Neuronal stem cell (in vitro differentiated cells): ENCODE measurements at places on chromosomes 7 and 10.

GRCh38 chr10:77807706-77808105, 118.8 kb downstream of the DLG5 start:
- DNase-seq, result no peak

- DNase-seq, result no peak
These were observed 162.7 kb downstream of the AVL9 start for GRCh38 chr7:32658034-32658433.

DNA sequence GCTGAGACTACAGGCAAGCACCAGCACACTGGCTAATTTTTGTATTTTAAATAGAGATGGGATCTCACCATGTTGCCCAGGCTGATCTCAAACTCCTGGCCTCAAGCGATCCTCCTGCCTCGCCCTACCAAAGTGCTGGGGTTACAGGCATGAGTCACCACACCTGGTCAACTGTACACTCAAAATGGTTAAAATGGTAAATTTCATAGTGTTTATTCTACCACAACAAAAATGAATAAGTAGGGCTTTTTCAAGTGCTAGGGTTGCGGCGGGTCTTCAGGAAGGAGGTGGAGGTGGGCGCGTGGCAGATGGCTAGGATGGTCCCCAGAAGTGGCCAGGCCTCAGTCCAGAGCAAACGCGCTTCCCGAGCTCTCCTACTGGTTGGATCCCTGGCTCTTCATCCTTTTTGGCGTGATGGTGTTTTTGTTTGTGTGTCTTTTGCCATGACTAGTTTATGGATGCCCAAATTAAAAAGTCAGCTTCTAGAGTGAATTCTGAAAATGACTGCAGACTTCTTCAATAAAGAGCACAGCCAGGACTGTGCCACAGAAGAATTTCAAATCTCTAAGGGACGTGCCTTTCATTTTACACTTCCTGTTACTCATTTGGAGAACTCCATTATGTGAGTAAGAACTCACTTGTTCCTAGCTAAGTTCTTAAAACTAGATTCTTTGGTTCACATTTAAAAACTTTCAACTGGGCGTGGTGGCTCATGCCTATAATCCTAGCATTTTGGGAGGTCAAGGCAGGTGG, 73.9 kb downstream of the TMEM130 start:
- DNase-seq, result no peak

- DNase-seq, result no peak
These were observed 245.1 kb downstream of the CHCHD3 start for GRCh38 chr7:132836746-132837145.

DNA sequence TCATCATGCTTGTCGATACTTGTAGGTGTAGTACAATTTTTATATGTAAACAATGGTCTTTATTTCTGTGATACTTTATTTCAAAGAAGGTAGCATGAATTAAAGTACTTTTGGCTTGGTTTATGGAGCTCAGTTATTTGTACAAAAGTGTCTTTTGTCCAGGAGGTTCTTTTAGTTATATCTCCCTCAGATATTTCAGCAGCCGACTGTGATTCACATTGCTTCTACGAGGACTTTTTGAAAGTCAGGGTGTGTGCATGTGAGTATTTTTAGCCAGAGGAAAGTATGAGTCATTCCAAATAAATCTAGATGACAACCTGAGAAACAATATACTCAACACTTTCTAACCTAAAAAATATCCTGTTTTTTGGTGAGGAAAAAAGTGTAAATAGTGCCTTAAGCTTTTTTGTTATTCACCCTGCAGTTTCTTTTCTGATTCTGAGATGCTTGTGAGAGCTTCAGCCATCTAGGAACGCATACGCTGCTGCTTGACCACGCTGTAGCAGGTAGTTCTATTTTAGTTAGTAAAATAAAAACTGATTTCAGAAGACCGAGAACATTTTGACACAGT, 595 bp upstream of the SUN1 start:
- DNase-seq, result no peak

GRCh38 chr7:27523321-27523720, 139.4 kb downstream of the HIBADH start:
- DNase-seq, result no peak

DNA sequence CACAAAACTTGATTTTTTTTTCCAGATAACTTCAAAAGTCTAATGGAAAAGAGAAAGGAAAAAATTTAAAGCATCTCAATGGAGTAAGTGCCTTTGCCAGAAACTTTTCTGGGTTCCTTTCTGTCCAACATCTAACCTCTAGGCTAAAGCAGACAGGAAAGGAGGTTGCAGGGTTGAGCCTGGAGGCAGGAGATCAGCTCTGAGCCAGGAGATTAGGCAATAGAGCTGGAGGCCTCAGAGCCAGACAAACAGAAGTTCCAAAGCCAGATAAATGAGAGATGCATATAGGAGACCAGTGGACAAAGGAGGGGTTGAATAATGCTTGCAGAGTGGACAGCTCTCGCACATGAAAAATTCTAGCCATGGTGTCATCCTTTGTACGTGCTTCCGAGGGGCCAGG, 42.9 kb downstream of the CHN2 start:
- DNase-seq, result no peak

- DNase-seq, result no peak
These were observed 180.7 kb upstream of the KLF14 start for GRCh38 chr7:130914554-130915294.

DNA sequence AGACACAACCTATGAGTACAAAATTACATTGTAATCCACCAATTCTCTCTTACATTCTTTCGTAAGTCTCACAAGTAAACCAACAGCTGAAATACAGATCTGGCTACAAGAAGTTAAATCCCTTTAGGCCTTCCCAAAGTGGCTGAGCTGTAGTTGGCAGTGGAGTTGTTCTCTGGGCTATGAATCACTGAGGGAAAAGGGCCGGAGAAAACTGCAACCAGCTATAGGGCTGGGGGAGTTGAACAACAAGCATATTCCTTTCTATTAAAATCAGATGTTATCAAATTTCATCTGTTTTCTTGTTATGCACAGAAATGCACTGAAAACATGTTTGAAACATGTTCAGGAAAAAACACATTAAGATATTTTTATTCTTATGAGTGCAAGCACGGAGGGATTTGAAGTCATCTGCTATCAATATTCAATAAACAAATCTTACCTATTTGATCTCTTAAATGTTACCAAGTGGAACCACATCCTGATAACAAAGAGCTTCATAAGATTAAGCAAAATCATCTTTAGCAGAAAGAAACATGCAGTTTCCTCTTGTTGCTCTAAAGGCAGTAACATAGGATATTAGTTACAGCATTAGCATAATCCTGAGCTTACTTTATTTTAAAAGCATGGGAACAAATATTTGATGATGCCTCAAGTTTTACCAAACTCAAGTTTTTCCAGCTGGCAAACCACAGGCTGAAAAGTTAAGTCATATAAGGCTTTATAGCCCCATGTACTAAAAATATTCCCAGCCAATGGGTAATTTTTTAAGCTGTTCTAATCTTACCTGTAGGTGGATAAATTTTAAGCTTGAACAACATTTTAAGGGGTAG, 212.7 kb downstream of the TAX1BP1 start:
- no peak for DNase-seq

DNA sequence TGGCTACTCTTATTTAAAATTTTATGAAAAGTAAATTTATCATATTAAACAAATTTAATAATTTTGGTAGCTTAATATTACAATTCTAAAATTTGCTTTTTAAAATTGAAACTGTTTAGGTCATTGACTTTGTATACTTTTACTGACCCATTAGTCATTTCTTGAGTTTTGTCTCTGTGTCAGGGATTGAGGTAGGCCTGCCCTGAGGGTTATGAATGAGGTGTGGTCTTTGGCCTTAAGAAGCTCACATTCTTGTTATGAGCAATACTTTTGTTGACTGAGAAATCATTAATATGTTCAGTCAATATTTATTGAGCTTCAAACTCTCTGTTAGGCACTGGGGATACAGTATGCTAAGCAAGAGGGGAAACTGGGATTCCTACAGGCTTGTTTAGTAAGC, 47.0 kb upstream of the RPA3 start:
- DNase-seq, result no peak

GRCh38 chr7:45689011-45689796, 115.0 kb downstream of the ADCY1 start:
- no peak for DNase-seq

DNA sequence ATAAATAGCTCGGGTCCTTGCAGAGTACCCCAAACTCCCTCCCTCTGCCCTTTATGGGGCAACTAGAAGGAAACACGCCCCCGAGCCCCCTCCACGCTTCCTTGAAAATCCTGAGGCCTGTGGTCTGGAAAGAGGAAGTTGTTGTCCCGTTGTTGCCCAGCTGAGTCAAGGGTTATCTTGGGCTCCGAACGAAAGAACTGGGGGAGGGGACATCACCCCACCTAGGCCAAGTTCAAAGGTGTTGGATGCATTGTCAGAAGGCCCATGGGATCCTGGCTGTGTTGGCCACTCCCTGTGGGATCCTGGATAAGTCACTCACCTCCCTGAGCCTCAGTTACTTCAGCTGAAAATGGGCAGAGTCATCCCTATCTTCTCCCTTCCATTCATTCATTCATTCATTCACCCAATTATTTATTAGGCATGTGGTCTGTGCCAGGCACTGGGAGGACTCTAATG, at the start of gene CCL24:
CCL24 (minus strand) TSS at position 26 of the 456 bp plus-strand sequence. CDS start 91 bp downstream, outside the sequence.
- DNase-seq, result no peak

- DNase-seq, result no peak
These were observed 1066.2 kb downstream of the LRMDA start for GRCh38 chr10:76497666-76498065.

DNA sequence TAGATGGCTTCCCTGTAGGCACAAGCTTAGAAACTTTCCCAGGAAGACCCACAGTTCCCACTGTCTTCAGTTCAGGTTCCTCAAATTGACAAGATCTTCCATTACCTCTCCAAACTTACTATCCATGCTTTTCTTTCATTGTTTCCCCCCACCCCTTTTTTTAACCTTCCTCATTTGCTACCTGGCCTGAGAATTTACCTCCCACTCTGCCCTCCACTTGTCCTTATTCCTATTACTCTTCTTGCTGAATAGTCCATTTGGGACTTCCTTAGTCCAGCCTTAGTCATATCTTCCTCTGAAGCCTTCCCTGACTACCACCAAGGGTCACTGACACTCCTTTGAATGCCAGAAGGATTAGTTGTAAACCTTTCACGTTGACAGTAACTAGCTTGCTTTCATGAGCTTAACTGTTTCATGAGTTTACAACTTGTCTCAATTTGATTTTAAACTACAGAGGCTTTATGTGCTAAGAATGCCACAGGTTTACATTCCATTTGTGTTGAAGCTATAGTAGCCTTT, 1.2 kb upstream of the CALU start:
- DNase-seq, result no peak

DNA sequence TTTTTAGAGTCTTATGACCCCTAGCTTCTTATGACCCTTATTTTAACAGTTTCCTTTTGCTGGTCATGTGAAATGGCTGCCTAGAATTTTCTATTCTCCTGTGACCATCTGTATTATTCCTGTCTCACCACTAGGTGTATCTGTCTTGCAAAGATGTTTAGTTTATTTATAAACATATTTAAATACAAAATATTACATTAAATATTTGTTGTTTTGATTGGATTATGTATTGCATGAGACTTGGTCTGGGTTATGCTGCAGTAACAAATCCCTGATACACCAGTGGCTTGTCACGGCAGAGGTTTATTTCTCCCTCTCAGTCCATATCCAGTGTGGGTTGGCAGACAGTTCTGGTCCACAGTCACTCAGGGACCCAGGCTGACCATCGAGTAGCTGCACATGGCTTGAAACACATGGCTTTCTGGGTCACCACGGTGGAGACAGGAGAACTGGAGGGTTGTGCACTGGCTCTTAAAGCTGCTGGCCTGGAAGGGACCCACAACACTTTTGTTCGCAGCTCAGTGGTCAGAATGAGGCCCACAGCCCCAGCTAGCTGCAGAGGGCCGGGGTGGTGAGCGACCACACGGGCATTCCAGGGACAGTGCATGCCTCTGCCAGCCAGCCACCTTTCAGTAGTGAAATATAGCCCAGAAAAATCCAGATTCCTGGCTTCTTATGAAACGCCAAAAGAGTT, 7.4 kb downstream of the RASSF4 start:
- DNase-seq, result no peak

GRCh38 chr10:14500172-14500765, 169.5 kb upstream of the FRMD4A start:
- no peak for DNase-seq

DNA sequence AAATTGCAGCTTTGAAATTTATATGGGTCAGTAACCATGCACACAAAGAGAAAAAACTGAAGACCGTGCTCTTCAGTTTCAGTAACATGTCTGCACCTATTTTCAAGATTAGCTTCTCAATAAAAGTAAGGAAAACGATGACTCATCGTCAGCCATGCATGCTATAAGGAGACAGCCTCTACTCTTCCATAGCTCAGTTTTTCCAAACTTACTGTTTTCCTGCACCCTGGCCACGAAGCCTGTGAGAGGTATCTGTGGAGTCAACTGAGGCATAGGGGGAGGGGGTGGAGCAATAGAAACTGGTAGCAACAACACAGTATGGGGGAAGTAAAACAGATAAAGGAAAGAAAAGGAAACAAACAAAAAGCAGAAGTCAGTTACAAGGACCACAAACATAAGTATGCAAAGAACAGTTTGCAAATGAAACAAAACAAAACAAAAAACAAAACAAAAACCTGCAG, 58.0 kb downstream of the PDSS1 start:
- DNase-seq, result no peak

GRCh38 chr7:14841869-14842268, 60.7 kb downstream of the DGKB start:
- DNase-seq, result no peak

- no peak for DNase-seq
These were observed 8.8 kb upstream of the MGAM start for GRCh38 chr7:141986923-141987322.

DNA sequence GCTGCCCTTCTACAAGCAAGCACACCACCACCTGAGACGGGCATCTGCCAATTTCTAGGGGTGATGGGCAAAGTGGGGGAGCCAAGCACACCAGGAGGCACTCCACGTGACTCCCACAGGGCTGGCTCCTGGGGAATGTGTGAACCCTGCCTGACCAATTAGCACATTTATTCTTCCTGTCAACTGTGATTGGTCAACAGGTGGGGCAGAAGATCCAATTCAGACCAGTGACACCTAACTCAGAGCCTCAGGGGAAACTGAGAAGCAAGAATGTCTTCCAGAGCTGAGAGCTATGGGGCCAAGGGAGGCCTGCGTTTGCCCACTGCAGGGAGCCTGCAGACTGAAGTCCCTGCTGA, 15.4 kb downstream of the TMEM273 start:
- no peak for DNase-seq

GRCh38 chr10:131553121-131553520, 241.6 kb upstream of the TCERG1L start:
- no peak for DNase-seq

GRCh38 chr7:159179241-159179640, 34.6 kb upstream of the VIPR2 start:
- no peak for DNase-seq

DNA sequence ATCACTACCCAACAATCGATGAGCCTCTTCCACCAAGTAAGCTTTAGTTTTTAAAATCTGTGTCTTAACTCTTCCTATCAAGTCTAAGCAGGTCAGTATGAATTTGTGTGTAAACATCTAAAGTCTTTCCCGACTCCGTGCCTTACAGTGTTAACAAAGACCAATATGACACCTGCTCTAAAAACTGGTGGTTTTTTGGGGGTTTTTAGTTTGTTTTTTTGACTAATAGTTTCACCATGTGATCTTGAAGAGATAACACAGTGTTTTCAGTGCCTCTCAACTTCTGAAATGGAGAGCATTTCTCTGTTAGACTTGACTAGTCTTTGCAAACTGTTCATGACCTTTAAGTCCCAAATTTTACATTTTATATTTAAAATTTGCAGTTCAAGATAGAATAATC, 132.0 kb upstream of the STK17A start:
- no peak for DNase-seq
